Endodermal cell (in vitro differentiated cells): ENCODE measurements at places on chromosomes 1 and 21.
A peak's percentile ranks its signal among the peaks of the same experiment; 100 is the strongest.

- H3K4me1 ChIP-seq = no peaks in the 10 kb centered on the region
- DNase-seq = no peak
- no peak overlapping the region for H3K27ac ChIP-seq
- no peak overlapping the region for H3K4me3 ChIP-seq
- H3K36me3 ChIP-seq = no peaks in the 10 kb centered on the region
- no peaks in the 10 kb centered on the region for H3K27me3 ChIP-seq
These were observed 63.2 kb downstream of the ADARB1 start for GRCh38 chr21:45137612-45137937.

DNA sequence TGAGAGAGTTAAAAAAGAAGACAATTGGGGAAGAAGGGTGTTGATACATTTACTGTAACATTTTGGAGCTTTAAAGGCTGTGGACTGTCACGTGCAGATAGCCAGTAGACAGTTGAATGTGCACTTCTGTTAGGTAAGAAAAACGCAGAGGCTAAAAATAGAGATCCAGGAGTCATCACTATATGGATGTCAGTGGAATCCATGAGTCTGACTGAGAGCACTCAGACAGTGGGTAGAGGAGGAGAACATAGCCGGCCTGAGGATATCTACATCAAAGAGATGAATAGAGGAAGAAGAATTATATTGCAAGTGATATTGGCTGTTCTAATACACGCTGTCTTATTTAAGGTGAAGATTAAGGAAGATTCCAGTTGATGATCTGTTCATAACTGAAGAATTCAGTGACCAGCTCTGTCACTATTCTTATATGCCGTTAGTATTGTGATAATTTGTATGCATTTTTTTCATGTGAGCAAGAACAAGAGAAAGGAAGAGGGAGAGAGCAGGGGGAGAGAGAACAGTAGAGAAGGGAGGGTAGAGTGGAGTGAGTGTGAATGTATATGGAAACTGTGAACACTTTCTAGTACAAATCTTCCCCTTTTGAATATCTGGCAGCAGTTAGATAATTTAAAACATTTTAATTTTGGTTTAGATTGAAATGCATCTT is 344.8 kb downstream of the CHRM3 start:
- no peak for DNase-seq
- peak overlapping the region; percentile 59 for H3K4me3 ChIP-seq
- no peaks in the 10 kb centered on the region for H3K36me3 ChIP-seq
- H3K27ac ChIP-seq = no peak overlapping the region
- H3K27me3 ChIP-seq = no peaks in the 10 kb centered on the region
- H3K4me1 ChIP-seq = no peaks in the 10 kb centered on the region

- peaks cover 7% of the 10 kb centered on the region for H3K27me3 ChIP-seq
- no peak overlapping the region for H3K27ac ChIP-seq
- no peak for DNase-seq
- H3K4me1 ChIP-seq = no peaks in the 10 kb centered on the region
These were observed 52.9 kb downstream of the PRDM2 start for GRCh38 chr1:13752852-13753251.

DNA sequence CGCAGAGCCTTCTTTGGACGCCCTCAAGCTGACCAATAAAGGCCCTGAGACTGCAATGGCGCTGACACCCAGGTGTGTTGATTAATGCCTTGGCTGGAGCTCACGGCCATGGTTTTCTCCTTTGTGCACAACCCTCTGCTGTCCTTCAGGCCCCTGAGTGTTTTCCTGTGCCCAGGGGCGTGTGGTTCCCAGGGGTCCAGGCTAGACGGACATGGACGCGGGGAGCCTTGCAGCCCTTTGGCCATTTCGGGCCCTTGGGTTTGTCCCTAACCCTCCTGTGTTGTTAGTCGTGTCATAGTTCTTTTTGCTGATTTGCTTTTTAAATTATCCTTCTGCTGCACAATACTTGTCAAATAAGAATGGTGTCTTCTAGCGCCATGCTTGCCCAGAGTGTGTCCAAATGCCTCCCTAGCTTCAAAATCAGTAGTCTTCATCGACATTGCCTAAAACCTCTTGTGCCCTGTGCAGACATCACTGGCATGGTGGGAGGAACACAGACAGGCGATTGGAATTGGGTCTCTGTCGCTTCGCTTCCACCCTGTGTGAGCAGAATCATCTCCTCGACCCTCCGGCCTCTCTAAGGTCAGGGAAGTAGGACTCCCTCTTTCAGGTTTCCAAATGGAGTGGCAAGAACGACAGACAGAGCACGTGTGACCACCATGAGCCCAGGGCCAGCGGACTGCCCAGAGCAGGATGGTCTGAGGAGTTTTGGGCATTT is 1.9 kb downstream of the KRTAP10-4 start:
- no peak overlapping the region for H3K4me3 ChIP-seq
- no peaks in the 10 kb centered on the region for H3K4me1 ChIP-seq
- no peak overlapping the region for H3K27ac ChIP-seq
- H3K36me3 ChIP-seq = no peaks in the 10 kb centered on the region

DNA sequence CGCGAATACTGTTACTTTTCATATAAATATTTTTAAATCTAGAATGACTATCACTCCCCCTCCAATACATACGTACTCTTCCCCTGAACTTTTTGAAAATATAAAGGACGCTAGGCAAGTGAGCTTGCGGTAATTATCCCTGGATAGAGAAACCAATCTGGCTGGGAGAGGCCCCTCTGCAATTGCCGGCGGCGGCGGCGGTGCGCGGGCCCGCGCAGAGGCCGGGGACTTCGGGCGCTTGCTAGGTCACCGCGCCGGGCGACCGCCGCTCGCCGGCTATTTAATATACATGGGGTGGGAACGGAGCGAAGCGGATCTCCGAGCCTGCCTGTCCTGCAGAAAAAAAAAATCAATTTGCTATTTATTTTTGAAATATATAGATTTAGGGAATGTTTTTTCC is 416.3 kb upstream of the ESRRG start:
- H3K4me3 ChIP-seq = peak overlapping the region; percentile 74
- no peaks in the 10 kb centered on the region for H3K36me3 ChIP-seq
- no peak overlapping the region for H3K27ac ChIP-seq
- H3K27me3 ChIP-seq = peaks cover 66% of the 10 kb centered on the region
- peaks cover 7% of the 10 kb centered on the region for H3K4me1 ChIP-seq
